ENCODE measurements at places on chromosomes 2 and 18.

GRCh38 chr2:205785507-205786260 lies 103.4 kb downstream of the NRP2 start:
- no peak for DNase-seq

GRCh38 chr2:169012812-169013627 lies 18.1 kb downstream of the ABCB11 start:
- DNase-seq: no peak

DNA sequence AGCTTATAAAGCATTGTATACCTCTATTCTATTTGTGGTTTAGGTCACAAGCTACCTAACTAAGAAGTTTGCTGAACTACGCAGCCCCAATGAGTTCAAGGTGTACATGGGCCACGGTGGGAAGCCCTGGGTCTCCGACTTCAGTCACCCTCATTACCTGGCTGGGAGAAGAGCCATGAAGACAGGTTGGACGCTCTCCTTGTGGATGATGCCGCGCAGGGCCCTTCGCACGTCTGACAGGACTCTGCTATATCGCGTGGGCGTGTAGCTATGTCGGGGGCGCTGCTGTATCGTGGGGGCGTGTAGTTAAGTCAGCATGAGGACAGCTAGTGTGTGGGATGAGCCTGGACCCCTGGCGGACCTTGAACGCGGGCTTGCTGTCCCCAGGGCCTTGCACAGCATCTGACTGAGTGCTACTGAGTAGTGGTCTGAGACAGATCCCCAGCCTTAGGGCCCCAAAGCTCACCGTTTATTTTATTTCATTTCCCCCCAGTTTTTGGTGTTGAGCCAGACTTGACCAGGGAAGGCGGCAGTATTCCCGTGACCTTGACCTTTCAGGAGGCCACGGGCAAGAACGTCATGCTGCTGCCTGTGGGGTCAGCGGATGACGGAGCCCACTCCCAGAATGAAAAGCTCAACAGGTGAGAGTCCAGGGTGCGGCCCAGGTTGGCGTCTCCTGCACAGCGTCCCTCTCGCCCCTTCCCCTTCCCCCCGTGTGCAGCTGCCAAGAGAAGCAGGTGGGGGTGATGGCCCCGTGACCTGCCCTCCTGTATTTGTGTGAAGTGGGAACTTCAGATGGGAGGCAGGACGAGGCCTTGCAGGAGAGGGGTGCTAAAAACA lies 15.6 kb upstream of the CNDP1 start:
- DNase-seq: no peak

DNA sequence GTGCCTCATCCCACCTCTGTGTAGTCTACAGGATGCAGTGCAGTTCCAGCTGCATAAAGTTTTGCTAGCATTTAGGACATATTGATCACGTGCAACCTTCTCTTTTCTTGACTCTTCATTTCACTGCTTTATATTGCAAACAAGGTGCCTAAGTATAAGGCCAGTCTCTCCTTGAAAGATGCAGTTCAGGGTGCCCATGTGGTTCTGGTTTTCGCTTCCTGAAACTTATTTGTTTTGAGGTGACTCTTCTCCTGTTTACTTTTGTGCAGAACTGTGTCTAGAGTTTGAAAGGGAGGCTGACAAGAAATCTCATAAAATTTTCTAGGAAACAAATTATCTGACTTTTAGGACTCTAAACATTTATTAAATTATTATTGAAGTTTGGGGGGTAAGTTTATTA lies 189.9 kb downstream of the UBE2E3 start:
- DNase-seq: no peak

GRCh38 chr18:986552-986951 lies 81.9 kb downstream of the ADCYAP1 start:
- DNase-seq: no peak

- DNase-seq: no peak
Observed at GRCh38 chr2:241213041-241213440, 24.6 kb downstream of the ANO7 start.

DNA sequence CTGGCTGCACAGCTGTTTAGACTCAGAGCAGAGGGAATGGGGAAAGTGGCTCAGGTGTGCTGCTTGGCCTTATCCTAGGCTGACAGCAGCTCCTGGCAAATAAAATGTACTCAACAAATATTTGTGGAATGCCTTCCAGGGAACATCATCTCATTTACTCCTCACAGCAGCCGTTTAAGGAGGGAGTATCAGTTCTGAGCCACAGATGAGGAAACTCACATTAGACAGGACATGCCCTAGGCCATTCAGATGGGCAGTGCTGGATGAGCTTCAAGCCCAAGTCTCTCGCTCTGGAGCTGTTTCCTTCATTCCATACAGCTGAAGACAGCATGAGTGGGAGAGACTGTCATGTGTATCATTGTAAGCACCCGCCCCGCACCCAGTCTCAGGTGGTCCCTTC lies 129.6 kb upstream of the CNGA3 start:
- no peak for DNase-seq

DNA sequence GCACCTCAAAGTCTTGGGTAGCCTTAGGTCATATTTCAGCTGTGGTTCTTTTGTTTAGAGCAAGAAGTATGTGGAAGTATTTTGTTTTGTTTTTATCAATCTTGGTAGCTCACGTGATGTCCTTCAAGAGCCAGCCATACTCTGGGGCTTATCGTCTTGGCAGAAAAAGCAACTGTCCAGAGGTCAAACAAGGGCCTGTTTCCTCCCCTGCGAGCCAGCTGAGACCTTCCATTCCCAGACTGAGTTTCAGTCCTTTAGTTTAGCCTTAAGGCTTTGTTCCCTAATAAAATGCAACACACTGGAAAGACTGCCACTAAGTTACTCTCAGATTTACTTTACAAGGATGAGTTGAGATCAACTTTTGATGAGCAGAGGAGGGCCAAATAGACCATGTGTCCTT lies 63.5 kb downstream of the TXNL1 start:
- peak; percentile 65 for DNase-seq

DNA sequence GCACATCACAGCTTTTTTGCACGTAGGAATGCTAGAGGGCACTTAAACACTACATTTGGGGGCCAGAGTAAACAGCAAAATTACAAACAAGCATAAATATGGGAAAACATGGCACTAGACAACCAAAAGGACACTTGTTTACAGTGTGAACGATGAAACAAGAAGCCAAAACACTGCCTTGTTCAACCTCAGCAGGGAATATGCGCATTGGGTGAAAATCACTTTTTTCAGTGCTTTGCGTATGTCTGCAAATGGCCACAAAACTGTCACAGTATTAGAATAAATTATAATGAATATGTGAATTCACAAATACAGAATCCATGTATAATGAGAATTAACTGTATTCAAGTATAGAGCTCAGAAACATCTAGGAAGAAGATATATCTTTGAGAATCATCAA lies 1064.0 kb upstream of the GYPC start:
- no peak for DNase-seq
